Left ventricle myocardium superior (tissue), 1 donor: ENCODE measurements at places on chromosomes 7 and 10.

- DNase-seq: peak; percentile 13
Observed at GRCh38 chr7:158245724-158246041, 341.9 kb downstream of the PTPRN2 start.

- DNase-seq: no peak
Observed at GRCh38 chr7:71769326-71769725, 637.4 kb downstream of the GALNT17 start.

DNA sequence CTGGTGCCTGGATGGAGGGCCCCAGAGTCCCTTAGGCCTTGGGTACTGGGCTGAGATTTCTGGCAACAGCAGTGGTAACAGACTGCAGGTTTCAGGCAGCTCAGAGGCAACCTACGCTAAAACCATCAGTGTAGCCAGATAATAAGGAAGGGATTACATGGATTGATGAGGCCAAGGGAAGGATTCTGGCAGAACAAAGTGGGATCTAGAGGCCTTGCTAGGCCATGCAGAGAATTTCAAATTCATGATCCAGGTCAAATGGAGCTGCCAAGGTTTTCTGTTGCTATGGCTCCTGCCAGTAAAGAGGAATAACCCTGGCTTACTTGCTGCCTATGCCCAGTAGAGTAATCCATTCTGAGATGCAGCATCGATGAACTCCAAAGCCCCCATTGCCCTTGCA lies 445.7 kb downstream of the ADRA2A start:
- no peak for DNase-seq

- no peak for DNase-seq
Observed at GRCh38 chr10:88946200-88946599, 6.4 kb downstream of the ACTA2 start.

GRCh38 chr10:15116225-15116624 lies 19.1 kb downstream of the RPP38 start:
- no peak for DNase-seq
